ENCODE measurements at places on chromosomes 1 and 21. TPM values are rescaled to one million over a fixed set of nuclear protein-coding genes. Genes with fewer than 3 reads are reported as not detected.

Gene LCE3A
- total RNA-seq = not detected

Gene SPRR1B
- total RNA-seq = not detected

DNA sequence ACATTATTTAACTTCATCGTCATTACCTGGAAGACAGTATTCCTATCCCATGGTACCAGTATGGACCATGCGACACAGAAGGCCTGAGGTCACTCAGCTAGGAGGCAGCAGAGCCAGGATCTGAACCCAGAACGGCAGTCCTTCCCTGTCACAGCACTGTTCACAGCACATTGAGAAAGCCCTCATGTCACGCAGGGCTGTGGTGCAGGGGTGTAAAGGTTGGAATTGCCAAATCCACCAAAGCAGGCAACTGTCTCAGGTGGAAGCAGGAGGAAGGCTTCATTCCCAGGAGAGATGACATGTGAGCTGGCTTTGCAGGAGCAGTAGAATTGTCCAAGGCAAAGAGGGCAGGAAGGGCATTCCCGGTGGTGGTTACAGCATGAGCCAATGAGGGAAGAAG is 9.9 kb upstream of the TTC22 start:
- DNase-seq = no peak

DNA sequence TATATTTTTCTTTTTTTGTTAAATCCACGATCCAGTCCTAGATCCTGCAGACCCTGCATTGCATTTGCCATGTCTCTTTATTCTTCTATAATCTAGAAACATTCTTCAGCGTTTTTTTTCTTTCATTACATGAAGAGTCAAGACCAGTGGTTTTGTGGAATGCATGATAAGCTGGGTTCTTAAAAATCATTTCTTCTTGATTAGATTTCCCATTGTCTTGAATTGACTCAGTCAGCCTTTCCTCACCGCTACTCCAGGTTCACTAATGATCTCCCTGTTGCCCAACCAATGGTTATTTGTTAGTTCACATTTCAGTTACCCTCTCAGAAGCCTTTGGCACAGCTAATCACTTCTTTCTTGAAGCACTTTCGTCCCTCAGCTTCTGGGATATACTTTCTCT is 25.2 kb downstream of the CHD1L start:
- DNase-seq = no peak

- DNase-seq = no peak
Measured at GRCh38 chr1:47317841-47318240, 3.9 kb upstream of the STIL start.

- no peak for DNase-seq
Measured at GRCh38 chr1:56222914-56223540, 356.3 kb downstream of the PLPP3 start.

Measured in CD4-positive, alpha-beta T cell (primary cell).